Mesothelial cell of epicardium (in vitro differentiated cells): ENCODE measurements at places on chromosomes 2 and 18.

DNA sequence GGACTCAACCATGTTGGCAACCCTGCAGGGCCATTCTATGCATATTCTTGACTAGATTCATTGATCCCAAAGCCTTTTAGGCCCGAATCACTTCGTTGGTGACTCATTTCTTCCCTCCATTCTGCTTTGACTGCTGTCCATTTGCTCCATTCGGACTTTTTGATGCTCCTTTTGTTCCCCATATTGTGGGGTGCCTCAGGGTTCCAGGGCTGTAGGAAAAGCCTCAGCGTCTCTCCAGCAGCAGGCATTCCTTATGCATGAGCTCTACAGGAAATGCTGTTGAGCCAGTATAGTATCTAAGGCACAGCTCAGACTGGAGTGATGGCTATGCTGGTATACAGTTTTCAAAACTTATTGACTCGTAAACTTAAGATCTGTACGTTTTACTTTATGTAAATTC, 292.6 kb downstream of the PRKCE start:
- no peak for DNase-seq

DNA sequence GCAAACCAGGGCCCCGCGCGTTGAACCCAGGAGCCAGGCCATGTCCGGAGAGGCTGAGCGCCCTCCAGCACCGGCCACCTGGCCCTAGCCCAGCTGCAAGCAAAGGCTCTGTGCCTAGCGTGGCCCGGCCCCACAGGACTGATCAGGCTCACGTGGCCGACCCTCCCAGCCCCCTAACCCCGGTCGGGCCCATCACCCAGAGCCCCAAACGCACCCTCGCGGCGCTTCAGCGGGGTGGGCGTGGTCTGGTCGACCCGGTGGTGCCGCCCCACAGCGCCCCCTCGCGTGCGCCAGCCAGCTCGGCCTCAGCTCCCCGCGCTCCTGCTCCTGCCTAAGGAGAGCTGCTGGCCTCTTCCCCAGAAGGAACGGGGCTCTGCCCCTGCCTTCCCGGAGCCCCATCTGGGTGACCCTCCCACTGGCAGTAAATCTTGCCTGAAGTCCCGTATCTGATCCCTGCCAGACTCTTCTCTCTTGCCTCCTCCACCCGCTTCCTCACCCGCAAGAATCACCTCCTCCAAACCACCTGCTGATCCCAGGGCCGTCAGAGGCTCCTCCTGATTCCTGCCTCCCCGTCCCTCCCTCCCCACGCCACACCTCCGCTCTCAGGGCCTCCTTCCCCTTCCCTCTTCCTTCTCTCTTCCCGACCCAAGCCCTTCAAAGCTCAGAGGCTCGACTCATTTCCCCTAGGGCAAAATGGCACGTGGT, 12.3 kb upstream of the TEX51 start:
- DNase-seq, result peak; percentile 70

GRCh38 chr2:238596571-238597551, 170.1 kb downstream of the ASB1 start:
- DNase-seq, result no peak

DNA sequence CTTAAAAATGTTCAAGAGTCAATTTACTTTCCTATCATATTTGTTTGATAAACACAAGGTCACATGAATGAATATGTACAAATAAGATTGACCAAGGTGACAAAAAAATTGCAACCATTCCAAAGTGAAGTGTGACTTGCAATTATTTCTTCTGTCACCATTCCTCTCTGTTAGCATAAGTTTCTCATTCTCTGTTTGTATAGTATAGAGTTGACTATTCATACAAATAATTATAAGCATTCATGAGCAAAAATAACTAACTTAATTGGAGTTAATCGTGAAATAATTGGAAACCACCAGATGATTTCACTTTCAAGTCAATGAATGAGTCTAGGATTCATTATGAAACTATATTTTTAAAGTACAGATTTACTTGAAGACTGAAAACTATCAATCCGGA, 42.1 kb downstream of the PGAP1 start:
- DNase-seq, result no peak

GRCh38 chr2:181308766-181309515, 148.2 kb upstream of the ITGA4 start:
- DNase-seq, result no peak

DNA sequence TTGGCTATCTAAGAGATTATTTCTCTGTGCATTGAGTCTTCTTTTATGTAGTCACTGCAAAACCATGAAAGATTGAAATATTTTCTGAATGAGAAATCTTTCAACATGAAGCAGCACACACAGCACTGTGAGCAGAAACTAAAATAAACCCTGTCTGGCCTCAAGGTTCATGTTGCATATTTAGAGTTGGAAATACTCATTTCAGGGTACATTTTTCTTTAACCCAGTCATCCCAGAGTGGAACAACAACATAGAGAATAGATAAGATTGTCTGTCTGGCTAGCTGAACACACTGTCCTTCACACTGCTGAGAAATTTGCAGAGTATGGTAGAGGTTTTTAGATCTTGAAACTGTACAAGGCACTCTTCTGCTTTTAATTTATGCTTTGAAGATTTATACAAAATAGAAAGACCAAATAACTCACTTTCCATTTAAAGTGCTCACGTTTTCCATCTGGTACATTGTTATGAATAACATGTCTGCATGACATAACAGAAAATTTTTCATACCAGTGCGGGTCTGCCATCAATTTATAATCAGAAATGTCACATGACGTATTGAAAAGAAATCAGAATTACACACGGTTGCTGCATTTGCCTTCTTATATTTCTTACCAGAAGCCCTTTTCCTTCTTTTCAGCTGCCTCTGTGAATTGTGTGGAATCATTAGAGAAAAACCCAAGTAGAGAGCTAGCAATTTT, 25.0 kb upstream of the FN1 start:
- no peak for DNase-seq

GRCh38 chr2:194465641-194466040, 1191.4 kb upstream of the SLC39A10 start:
- DNase-seq, result no peak

- no peak for DNase-seq
These were observed 24.2 kb upstream of the REG3G start for GRCh38 chr2:79001285-79001684.

- no peak for DNase-seq
These were observed 125.8 kb upstream of the HNMT start for GRCh38 chr2:137838255-137839092.

GRCh38 chr2:97969081-97970067, 26.4 kb downstream of the TMEM131 start:
- no peak for DNase-seq

GRCh38 chr2:10297191-10297830, 5.4 kb upstream of the HPCAL1 start:
- no peak for DNase-seq

DNA sequence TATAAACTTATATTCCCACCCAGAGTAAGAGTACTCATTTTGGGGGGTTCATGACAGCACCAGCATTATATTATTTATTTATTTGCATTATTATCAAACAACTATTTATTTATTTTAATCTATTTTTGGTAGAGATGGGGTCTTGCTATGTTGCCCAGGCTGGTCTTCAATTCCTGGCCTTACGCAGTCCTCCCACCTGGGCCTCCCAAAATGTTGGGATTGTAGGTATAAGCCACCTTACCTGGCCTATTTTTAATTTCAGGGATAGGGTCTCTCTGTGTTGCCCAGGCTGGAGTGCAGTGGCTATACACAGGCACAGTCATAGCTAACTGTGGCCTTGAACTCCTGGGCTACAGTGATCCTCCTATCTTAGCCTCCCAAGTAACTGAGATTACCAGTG, 30.7 kb downstream of the GEMIN6 start:
- no peak for DNase-seq

GRCh38 chr18:57447154-57447621, 12.0 kb downstream of the ONECUT2 start:
- peak; percentile 64 for DNase-seq

GRCh38 chr2:184041077-184041476, 557.3 kb upstream of the ZNF804A start:
- DNase-seq, result no peak

DNA sequence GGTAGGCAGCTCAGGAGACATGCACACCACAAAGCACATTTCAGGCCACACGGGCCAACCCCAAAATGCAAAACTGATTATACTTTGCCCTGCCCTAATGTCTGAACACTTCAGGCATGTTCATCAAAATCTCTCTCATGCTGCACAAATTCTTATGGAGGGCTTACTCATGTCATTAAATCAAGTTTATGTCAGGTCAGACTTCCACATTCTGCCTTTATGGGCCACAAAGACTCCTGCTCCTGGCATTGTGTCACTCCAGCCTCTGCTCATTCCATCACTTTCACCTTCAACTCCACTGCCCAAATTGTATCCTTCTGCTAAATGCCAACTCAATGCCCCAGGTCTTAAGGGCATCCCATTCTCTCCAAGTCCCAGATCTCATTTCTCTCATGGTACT, 9.2 kb downstream of the UXS1 start:
- no peak for DNase-seq

GRCh38 chr2:237154082-237154638, 68.5 kb downstream of the COPS8 start:
- DNase-seq, result no peak

- no peak for DNase-seq
These were observed 32.2 kb downstream of the SH3YL1 start for GRCh38 chr2:231521-232185.

DNA sequence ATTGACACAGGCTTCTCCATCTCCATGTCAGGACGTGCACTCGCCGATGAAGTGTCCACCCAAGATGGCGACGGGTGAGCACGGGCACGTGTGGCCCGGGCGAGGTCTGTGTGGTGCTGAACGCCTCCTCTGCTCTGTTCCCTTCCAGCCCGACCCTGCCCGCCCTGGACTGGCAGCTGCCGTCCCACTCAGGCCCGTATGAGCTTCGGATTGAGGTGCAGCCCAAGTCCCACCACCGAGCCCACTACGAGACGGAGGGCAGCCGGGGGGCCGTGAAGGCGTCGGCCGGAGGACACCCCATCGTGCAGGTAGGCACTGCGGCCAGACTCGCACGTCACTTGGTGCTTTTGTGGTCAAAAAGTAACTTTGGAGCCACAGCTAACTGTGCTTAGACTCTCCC, 37.7 kb downstream of the NFATC1 start:
- no peak for DNase-seq

DNA sequence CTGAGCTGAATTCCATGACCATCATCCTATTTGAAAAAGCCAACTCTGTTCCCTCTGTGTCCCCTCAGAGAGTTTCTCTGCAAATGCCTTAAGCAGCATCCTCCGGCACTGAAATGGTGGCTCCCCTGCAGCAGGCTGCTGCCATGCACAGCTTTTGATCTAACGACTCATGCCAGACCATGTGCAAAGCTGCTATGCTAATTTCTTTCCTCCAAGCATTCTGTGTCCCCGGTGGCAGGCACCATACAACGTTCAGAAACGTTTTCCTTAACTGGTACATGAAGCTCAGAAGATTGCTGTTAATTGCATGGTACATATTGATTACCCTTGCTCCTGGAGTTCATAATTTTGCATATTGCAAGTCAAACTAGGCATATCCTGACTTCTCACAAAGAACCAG, 336.8 kb downstream of the RBM43 start:
- no peak for DNase-seq

DNA sequence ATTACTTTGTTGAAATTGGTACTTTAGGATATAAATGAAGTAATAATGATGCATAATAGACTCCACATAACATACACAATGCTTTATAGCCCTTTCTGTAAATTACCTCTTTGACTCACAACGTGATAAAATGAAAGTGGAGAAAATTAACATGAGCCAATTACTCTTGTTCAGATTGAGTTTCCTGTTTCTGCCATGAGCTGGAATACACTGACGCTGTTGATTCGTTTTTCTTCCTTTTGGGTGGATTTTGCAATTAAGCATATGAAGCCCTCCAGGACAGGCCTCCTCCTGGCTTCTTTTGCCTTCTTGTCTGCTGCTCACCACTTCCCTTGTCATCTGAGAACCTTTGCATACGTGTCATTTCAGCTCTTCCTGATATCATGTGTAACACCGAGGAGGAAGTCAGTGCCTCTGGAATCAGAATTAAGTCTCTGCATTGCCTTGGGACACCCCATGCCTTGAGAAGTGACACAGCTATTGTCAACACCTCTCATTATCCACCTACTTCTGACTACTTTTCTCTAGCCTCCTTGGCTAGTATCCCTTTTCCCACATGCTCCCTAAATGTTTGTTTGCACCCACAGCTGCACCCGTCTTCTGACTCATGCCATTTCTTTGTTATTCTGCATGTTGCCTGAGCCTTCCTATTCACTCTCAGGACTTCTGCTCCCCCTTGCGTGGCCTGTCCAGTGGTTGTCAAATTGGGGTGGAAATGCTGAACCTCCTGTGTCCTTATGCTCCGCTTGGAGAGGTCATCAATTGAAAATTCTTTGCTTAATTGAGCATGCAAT, 134.1 kb downstream of the FMNL2 start:
- no peak for DNase-seq

- DNase-seq, result no peak
These were observed 295.1 kb downstream of the ASXL3 start for GRCh38 chr18:33873112-33873511.

DNA sequence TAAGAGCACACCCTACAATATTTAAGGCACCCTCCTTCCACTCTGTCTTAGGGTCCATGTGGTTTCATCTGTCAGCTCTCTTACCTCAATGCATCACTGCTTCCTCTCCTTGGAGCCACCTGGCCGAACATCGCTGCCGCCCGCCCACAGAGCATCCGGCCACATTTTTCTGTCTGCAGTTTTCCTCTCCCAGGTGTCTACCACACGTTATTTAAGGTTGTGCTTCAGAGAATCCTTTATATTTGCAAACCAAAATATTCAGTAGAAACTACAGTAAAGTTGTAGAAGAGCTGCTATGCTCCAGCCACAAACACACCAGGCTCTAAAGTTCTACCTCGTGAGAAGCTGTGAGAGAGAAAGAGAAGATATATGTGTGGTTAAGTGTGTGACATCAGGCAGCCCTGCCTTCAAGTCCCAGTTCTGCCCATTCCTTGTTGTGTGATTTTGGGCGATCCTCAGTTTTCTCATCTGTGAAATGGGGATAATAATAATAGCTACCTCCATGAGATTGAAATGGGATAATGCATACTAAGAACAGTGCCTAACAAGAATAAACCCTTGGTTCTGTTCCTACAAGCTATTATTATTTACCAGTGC, 4.9 kb upstream of the STK17B start:
- no peak for DNase-seq

GRCh38 chr18:41599466-41599865, 355.6 kb upstream of the PIK3C3 start:
- DNase-seq, result no peak

- DNase-seq, result no peak
These were observed 109.1 kb upstream of the OTOS start for GRCh38 chr2:240249423-240250149.

- no peak for DNase-seq
These were observed 19.0 kb upstream of the SAG start for GRCh38 chr2:233288663-233289062.

- peak; percentile 45 for DNase-seq
These were observed 1.4 kb upstream of the XRCC5 start for GRCh38 chr2:216107760-216108159.

- DNase-seq, result no peak
These were observed 707 bp downstream of the SALL3 start for GRCh38 chr18:78980279-78980771.
